Activated T-cell treated with anti-CD3 and anti-CD28 coated beads, Interleukin-2, amount 50 U/mL, for 72 hours (primary cell): ENCODE measurements at places on chromosomes 3 and 15. TPM values are rescaled to one million over a fixed set of nuclear protein-coding genes. Genes with fewer than 3 reads are reported as not detected.

The BFSP2 gene
- total RNA-seq, result not detected

The KBTBD12 gene
- total RNA-seq, result not detected

The IQCF5 gene
- total RNA-seq, result not detected

The TM4SF18 gene
- not detected for total RNA-seq

DNA sequence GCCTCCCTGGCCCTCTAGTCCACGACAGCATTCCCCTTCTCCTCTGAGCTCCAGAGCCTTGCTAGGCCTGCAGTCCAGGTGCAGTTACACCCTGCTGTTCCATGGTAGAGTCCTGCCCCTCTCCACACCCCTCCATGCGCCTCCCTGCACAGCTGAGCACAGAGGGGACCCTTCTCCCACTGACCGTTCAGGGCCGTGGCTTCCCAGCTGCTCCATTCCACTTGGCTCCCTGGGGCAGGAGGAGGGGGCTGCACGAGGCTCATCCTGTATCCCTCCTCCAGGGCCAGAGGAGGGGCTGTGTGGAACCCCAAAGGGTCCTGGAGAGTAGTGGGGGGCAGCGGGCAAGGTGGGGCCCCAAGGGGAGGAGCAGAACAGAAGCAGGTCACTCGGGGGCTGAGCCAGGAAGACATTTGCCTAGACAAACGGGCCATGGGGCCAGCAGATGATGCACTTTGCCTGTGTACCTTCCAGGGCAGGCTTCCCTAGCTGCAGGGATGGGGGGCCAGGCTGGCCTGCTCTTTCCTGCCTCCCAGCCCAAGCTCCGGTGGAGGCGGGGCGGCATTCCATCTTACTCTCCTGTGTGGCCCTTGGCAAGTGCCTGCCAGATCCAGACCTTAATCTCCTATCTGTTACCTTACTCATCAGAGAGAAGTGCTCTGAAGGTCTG is 20.7 kb upstream of the GOLGA6C start:
- H3K27ac ChIP-seq, result no peak overlapping the region
- DNase-seq, result no peak
- H3K4me3 ChIP-seq, result no peak overlapping the region
- H3K36me3 ChIP-seq, result no peaks in the 10 kb centered on the region
- H3K4me1 ChIP-seq, result peaks cover 7% of the 10 kb centered on the region

- H3K27me3 ChIP-seq, result no peaks in the 10 kb centered on the region
- peaks cover 4% of the 10 kb centered on the region for H3K36me3 ChIP-seq
- H3K27ac ChIP-seq, result no peak overlapping the region
- H3K4me1 ChIP-seq, result no peaks in the 10 kb centered on the region
- no peak overlapping the region for H3K4me3 ChIP-seq
Measured at GRCh38 chr3:41872157-41872556, 89.7 kb downstream of the ULK4 start.

- peaks cover 34% of the 10 kb centered on the region for H3K4me1 ChIP-seq
- DNase-seq, result peak; percentile 21
- H3K4me3 ChIP-seq, result peak overlapping the region; percentile 89
- H3K36me3 ChIP-seq, result peaks cover 32% of the 10 kb centered on the region
- H3K27ac ChIP-seq, result no peak overlapping the region
Measured at GRCh38 chr15:69414701-69415167, 585 bp downstream of the KIF23 start.

DNA sequence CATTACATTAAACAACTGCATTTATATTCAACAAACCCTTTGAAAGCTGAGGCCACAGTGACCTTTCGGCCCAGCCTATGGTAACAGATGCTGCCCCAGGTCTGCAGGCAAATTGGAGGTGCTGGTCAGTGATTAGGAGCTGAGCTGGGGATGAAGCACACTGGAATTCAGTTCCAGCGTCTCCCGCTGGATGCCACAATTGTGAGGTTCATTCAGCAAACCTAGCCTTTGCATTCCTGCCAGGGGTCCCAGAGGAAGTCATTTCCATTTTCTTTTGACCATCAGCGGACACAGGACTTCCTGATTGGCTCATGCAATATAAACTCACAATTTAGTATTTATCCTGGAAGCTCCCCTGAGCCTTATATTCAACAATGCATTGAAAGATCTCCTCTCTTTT is 89.5 kb downstream of the IL20RB start:
- no peaks in the 10 kb centered on the region for H3K4me1 ChIP-seq
- no peak overlapping the region for H3K4me3 ChIP-seq
- H3K27me3 ChIP-seq, result peaks cover 10% of the 10 kb centered on the region
- no peak for DNase-seq

DNA sequence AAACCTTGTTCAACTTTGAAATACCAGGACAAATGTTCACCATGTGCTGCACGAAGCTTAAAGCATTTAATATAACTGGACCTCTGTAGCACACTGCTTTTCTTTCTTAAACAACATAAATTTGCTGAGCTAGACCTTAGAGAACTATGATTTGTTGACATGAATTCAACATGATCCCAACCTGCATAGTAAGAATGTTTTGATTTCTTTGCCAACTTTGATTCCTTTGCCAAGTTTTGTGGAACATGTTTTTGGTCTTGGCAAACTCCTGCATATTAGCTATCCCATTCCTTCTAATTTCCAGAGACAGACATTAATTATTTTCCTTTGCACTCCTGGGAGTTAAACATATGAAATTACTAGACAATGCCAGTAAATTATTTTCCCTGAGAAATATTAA is 197.2 kb upstream of the RBMS3 start:
- no peak for DNase-seq
- H3K27me3 ChIP-seq, result peaks cover 5% of the 10 kb centered on the region
- no peak overlapping the region for H3K27ac ChIP-seq
- H3K4me1 ChIP-seq, result no peaks in the 10 kb centered on the region
- H3K4me3 ChIP-seq, result no peak overlapping the region

DNA sequence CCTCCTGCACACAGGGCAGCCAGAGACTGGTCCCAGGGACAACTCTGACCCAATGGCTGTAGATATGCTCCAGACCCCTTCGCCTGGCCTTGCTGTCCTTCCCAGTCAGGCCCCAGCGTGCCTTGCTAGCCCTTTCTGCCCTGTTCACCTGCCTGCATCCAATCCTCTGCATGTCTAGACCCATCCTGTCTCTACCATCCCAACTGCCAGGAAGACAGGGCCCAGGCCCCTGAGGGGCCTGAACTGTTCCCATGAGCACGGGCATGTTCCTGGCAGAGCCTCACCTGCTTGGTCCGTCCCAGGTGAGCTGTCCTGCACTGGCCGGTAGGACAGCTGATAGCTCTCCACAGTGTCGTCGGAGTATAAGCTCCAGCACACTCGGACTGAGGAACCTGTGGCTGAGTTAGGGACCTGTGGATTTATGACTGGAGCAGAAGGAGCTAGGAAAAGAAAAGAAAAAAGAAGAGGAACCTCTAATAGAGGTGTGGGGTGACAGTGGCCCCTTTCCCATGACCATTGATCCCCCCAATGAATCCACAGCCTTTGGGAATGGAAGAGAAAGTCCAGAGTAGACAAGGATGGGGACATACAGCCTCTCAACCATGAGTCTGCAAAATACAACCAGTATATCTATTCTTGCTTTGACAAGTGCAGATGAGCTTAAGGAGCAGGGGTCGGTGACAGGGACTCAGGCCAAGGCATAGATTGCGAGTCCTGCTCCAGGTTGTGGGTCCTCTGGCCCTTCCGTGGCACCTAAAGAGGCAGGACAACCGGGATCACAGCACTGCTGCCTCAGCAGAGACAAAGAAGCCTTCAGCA is 33.9 kb downstream of the FSD2 start:
- no peak for DNase-seq
- H3K27ac ChIP-seq, result no peak overlapping the region
- no peak overlapping the region for H3K4me3 ChIP-seq
- H3K36me3 ChIP-seq, result peaks cover 1% of the 10 kb centered on the region
- peaks cover 10% of the 10 kb centered on the region for H3K27me3 ChIP-seq

DNA sequence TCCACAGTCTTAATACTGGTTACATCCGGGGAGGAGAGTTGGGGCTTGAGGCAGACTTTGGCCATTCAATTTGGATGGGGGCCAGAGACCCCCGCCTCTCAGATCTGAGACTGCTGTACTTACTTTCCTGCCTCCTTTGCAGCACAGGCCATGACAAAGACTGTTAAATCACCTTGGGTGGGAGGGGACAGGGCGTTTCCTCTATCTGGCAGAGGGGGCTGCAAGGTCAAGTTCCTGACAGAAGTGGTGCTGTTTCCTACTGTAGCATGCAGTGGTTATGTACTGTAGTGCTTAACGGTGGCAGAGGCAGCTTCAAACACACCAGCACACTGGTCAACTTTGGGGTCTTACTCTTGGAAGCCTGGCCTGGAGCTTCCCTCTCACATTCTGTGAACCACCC is 261.2 kb upstream of the LRRFIP2 start:
- H3K36me3 ChIP-seq, result peaks cover 5% of the 10 kb centered on the region
- H3K4me3 ChIP-seq, result no peak overlapping the region
- no peaks in the 10 kb centered on the region for H3K27me3 ChIP-seq
- no peak for DNase-seq
- peaks cover 15% of the 10 kb centered on the region for H3K4me1 ChIP-seq
- H3K27ac ChIP-seq, result no peak overlapping the region

GRCh38 chr3:16514021-16514700 is 662 bp upstream of the RFTN1 start:
- peaks cover 82% of the 10 kb centered on the region for H3K4me1 ChIP-seq
- H3K27ac ChIP-seq, result peak overlapping the region; percentile 64
- peak overlapping the region; percentile 75 for H3K4me3 ChIP-seq

- no peak for DNase-seq
- H3K4me3 ChIP-seq, result no peak overlapping the region
- no peak overlapping the region for H3K27ac ChIP-seq
- no peaks in the 10 kb centered on the region for H3K27me3 ChIP-seq
Measured at GRCh38 chr3:105905328-105905727, 36.5 kb upstream of the CBLB start.

GRCh38 chr15:46735115-46735514 is 982.2 kb upstream of the SEMA6D start:
- H3K27me3 ChIP-seq, result no peaks in the 10 kb centered on the region
- H3K4me3 ChIP-seq, result no peak overlapping the region
- H3K27ac ChIP-seq, result no peak overlapping the region
- DNase-seq, result no peak
- H3K4me1 ChIP-seq, result no peaks in the 10 kb centered on the region

- no peaks in the 10 kb centered on the region for H3K27me3 ChIP-seq
- H3K36me3 ChIP-seq, result no peaks in the 10 kb centered on the region
- no peak overlapping the region for H3K27ac ChIP-seq
Measured at GRCh38 chr3:103410231-103410630, 975.4 kb downstream of the ZPLD1 start.

DNA sequence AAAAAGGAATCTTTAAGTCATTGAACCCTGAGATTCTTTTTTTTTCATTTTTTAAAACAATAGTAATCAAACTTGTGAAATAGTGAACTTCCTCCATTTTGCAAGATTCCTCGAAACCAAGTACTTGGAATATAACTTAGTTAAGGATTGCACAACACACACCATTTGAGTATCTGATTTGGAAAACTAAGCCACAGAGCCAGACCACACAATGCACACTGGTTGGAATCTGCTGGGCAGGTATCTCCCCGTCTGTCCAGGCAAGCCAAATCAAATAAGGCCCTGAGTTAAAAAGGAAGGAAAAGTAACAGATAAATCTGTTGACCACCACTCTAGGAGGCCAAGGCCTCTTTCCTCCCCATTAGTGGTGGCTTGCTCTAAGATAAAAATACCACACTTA is 177.5 kb upstream of the ICE2 start:
- H3K27ac ChIP-seq, result no peak overlapping the region
- H3K4me3 ChIP-seq, result no peak overlapping the region

- peaks cover 9% of the 10 kb centered on the region for H3K36me3 ChIP-seq
- peaks cover 19% of the 10 kb centered on the region for H3K27me3 ChIP-seq
- H3K27ac ChIP-seq, result no peak overlapping the region
Measured at GRCh38 chr15:70995383-70995970, 102.9 kb downstream of the LRRC49 start.

DNA sequence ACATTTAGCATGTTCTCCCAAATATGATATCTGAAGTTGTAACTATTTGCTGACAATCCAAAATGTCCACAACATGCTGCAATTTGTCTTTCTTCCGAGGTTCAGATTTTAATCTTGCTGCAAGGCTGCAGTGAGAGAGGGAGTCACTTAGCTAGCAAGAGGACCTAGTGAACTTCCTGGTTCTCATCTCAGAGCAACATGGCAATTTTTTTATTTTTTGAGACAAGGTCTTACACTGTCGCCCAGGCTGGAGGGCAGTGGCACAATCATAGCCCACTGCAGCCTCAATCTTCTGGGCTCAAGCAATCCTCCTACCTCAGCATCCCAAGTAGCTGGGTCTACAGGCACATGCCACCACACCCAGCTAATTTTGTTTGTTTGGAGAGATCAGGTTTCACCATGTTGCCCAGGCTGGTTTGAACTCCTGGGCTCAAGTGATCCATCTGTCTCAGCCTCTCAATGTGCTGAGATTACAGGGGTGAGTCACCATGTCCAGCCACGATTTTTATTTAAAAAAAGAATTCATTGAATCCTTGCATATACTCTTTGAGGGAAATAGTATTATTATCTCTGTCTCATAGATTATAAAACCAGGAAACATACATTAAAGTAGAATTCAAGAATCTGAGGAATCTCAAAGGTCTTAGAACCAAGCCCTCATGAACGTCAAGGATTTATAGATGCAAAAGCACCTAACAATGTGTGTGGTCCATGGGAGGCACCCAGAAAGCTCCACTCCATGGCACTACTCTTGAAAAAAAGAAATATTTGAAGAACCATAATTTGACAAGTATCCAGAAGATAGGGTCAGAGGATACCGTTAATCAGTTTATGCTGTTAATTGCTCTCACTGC is 9.1 kb downstream of the HDC start:
- peaks cover 49% of the 10 kb centered on the region for H3K4me1 ChIP-seq
- H3K27me3 ChIP-seq, result no peaks in the 10 kb centered on the region
- H3K36me3 ChIP-seq, result peaks cover 2% of the 10 kb centered on the region
- H3K27ac ChIP-seq, result no peak overlapping the region
- H3K4me3 ChIP-seq, result no peak overlapping the region

GRCh38 chr3:132083159-132083558 is 48.3 kb upstream of the CPNE4 start:
- no peak overlapping the region for H3K27ac ChIP-seq
- H3K27me3 ChIP-seq, result peaks cover 5% of the 10 kb centered on the region
- no peaks in the 10 kb centered on the region for H3K36me3 ChIP-seq
- H3K4me1 ChIP-seq, result no peaks in the 10 kb centered on the region
- H3K4me3 ChIP-seq, result no peak overlapping the region

GRCh38 chr3:143209715-143210059 is 90.1 kb downstream of the CHST2 start:
- no peaks in the 10 kb centered on the region for H3K36me3 ChIP-seq
- no peak overlapping the region for H3K4me3 ChIP-seq
- H3K27me3 ChIP-seq, result no peaks in the 10 kb centered on the region
- DNase-seq, result no peak
- peaks cover 13% of the 10 kb centered on the region for H3K4me1 ChIP-seq
- no peak overlapping the region for H3K27ac ChIP-seq

DNA sequence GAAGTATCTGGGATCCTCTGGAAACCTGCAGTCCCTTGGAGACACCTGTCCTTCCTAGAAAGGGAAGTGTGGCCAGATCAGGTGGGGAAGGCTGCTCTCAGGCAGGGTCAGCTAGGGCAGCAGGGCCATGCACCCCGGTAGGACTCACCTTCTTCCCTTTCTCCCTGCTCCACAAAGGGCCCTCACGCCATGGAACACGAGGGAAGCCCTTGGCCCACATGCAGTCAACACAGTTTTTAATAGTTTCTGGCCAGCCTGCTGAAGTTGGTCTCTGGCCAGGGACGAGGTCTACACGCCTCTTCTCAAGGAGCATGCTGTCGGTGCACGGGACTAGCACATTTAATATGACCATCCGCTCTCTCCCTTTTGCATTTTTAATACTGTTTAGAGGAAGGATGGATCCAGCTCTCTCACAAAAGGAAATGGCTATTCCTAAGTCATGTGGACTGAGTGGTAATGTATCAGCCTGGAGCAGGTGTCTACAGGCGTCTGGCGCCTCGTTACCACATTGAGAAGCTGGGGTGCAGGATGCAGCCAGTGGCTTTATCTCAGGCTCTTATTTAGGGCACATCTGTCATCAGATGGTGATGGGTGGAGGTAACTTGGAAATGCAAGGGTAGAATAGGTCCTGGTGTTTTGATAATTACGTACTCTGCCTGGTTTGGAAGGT is 153.9 kb downstream of the KLF13 start:
- peak overlapping the region; percentile 6 for H3K4me3 ChIP-seq
- peaks cover 10% of the 10 kb centered on the region for H3K27me3 ChIP-seq
- H3K36me3 ChIP-seq, result peaks cover 13% of the 10 kb centered on the region
- H3K4me1 ChIP-seq, result peaks cover 58% of the 10 kb centered on the region
